Non-pigmented ciliary epithelial cell (primary cell): ENCODE measurements at places on chromosomes 5 and 9.

GRCh38 chr5:147461915-147462314, 48.0 kb downstream of the DPYSL3 start:
- DNase-seq: no peak

- no peak for DNase-seq
These were observed 16.5 kb downstream of the GARNL3 start for GRCh38 chr9:127280880-127281660.

DNA sequence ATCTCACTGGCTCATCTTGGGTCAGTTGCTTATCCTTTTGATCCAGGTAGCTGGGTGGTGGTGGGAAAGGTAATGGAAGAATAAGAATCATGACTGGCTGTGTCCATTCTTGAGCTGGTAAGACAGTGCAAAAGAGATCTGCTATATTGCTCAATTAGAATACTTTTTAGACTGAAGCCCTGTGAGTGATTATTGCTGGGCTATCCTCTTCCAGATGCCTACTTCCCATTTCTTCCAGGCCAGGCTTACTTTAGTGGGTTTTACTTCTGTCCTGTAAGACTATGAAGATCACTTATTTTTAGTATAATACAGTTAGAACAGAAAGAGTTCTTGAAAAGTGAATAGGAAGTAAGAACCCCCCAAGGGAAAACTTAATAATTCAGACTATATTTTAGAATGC, 7.2 kb downstream of the MARCHF6 start:
- no peak for DNase-seq

DNA sequence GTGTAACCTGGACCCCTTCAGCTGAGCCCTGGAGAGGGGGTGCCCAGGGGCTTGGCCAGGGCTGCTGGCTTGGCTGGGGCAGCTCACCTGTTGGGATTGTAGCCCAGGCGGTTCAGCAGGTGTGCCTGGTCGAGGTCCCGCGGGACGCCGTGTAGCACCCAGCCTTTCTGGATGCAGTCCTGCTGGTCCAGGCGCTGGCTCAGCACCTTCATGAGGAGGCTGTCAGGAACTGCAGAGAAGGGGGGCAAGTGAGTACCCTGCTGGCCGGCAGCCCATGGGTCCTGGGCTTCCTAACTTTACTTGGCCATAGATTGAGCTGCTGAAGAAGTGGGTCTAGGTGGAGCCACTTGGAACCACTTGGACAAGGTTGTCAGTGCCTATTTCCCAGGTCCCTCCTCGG, 85.5 kb downstream of the AK8 start:
- DNase-seq: no peak

DNA sequence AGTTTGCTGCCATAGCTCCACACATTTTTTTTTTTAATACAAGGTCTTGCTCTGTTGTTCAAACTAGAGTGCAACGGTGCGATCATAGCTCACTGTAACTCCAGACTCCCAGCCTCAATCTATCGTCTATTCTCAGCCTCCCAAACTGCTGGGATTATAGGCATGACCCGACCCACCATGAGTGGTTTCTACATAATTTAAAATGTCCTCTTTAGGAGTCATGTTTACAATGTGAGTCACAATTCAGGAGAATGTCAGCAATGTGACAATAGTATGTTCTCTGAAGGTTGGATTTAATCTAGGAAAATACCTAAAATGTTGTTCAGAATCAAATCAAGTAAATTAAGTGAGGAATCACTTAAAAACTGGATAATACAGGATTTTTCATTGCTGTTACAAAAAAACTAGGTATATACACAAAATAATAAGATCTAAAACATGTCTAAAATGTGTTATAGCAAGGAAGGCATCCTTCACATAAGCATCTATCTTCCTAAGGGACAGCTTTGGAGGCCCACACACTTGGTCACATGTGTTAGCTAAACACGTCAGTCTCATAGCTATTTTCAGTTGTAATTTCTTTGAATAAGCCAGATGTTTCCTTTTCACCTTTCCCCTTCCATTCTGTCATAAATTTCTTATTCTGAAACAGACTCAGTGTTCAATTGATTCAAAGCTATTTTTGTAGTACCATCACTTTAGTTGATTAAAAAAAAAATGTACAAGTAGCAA, 30.0 kb upstream of the ELAVL2 start:
- DNase-seq: no peak

DNA sequence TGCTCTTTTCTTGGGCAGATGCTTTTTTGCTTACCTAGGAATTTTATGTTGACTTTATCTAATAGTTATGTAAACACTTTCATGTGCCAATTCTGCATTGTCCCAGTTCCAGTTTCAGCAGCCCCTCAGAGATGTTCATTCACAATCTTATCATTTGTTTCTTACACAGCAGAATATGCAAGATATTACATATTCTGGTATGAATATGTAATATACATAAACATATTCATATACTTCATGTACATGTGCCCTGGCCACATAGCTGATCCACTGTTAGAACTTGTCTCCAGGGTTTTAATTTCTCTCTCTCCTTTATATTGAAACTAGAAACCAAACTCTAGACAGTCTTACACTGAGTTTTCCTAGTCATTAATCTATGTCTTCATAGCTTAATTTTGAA, 90.2 kb upstream of the PARP8 start:
- DNase-seq: no peak

GRCh38 chr5:172708183-172708505, 62.9 kb downstream of the DUSP1 start:
- DNase-seq: no peak
